ENCODE measurements at places on chromosomes 2 and 18.

- peak; percentile 47 for DNase-seq
Observed at GRCh38 chr2:230226051-230226551, 565 bp downstream of the SP140 start.

- DNase-seq: no peak
Observed at GRCh38 chr2:75098856-75099255, 100.5 kb downstream of the TACR1 start.

DNA sequence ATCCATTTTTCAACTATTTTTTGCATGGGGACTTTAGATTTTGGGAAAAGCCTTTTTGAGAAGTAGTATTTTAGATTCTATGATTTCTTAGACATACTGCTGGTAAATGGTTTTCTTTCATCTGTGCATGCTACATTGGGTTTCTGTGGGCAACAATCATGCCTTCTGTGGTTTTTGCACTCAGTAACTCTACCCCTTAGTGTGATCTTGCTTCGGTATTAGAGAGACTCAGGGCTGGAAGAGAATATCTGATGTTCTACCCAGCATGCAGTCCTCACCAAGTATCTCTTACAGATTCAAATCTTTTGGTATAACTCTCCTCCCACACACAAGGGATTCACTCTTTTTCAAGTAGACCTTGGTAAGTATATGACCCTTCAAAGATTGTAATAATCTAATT, 183.0 kb downstream of the PMAIP1 start:
- DNase-seq: no peak

DNA sequence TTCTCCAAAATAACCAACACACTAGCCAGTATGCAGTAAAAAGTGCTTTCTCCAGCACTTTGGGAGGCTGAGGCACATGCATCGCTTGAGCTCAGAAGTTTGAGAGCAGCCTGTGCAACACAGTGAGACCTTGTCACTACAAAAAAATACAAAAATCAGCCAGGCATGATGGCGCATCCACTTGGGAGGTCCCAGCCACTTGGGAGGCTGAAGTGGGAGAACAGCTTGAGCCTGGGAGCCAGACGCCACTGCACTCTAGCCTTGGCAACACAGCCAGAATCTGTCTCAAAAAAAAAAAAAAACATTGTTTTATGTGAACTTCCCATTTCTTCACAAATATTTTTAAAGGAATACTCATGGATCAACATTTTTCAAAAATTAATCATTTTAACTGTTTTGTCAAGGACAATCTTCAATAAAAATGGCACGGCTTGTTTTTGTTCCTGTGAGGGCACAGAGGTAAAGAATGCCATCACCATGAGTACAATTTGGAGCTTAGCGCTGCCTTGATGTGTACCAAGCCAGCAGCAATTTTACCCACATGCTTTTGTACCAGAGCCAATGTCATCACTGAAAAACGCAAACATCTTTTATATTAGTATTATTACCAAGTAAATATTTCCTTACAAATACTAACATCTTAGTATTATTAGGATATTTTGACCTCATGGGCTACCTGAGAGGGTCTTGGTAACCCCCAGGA, 26.7 kb downstream of the RAB1A start:
- DNase-seq: no peak

DNA sequence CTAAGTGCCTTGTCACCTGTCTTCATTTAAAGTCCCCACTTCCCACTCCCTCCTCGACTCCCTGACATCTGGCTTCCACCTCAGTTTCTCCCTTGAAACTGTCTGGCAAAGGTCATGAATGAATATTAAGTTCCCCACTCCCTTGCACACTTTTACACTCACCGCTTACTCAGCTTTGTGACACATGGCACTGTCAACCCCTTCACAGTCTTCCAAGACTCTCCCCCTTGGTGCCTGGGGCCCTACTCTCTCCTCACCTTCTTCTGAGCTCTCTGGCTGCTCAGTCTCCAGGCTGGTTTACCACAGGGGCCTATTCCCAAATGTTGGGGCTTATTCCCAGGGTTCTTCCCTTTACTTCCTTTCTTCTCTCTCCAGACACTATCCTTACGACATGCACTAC, 17.9 kb upstream of the PTPN4 start:
- no peak for DNase-seq

GRCh38 chr18:11676867-11677266, 12.2 kb upstream of the GNAL start:
- no peak for DNase-seq

GRCh38 chr2:109213646-109214433, 84.8 kb downstream of the SH3RF3 start:
- peak; percentile 79 for DNase-seq

GRCh38 chr18:36650906-36651305, 177.9 kb downstream of the TPGS2 start:
- no peak for DNase-seq

DNA sequence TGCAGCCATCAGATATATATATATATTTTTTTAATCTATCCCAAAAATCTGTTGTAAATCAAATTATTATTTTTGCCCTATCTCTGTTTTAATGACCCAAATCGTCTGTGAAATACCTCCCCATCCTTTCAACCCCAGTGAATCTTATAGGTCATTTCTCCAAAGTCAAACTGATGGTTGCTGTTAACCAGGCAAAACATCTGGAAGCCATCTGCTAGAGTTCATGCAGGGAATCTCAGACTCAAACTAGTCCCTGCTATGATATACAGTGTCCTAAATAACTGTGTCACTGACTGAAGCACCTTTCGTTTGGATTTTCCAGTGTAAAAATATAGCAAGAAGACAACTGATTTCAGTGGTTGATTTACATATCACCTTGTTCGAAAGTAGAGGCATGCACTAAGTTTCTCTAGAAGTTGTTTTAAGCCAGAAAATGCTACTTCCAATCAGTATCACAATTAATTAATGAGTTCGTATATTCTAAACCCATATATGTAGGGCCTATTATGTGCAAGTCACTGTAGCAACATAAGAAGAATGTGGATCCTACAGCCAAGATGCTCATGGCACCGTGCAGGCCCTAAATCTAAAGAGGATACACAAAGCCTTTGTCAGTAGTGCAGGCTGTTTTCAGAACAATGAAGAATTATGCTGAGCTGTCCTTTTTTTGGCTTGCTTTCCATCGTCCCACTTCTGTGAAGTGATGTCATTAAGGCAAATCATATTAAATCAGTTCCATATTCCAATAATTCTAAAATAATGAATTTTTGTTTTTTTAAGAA, 566.0 kb downstream of the STK39 start:
- no peak for DNase-seq

DNA sequence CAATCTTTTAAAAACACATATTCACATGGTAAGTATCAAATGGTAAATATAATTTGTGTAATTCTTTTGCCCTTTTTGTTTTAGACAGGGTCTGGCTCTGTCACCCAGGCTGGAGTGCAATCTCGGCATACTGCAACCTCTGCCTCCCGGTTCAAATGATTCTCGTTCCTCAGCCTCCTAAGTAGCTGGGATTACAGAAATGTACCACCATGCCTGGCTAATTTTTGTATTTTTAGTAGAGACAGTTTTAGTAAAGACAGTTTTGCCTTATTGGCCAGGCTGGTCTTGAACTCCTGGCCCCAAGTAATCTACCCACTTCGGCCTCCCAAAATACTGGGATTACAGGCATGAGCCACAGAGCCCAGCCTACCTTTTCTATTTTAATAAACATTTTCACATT, 182.2 kb downstream of the MYCN start:
- no peak for DNase-seq

- DNase-seq: no peak
Observed at GRCh38 chr18:78492064-78492812, 487.4 kb upstream of the SALL3 start.

GRCh38 chr2:46520130-46520711, 40.9 kb downstream of the TMEM247 start:
- DNase-seq: no peak

GRCh38 chr18:62054929-62055498, 131.8 kb downstream of the PIGN start:
- DNase-seq: no peak

DNA sequence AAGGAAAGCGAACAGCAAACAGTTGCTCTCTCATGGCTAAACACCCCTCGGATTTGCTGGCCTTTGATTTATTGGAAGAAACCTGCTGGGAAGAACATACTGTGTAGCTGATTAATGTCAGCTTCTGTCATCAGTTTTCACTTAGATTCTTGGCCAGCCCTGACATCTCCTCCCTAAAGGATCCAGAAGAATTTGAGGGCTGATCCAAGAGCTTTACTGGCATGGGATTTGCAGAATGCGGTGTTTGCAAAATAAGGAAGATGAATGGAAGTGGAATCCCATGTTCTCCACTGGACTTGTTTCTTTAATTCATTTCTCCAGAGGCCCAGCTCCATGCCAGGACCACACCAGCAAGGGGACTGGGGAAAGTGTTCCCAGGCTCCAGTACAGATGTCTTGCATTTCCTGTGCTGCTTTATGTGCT, 80.5 kb downstream of the RDH14 start:
- DNase-seq: no peak

- no peak for DNase-seq
Observed at GRCh38 chr2:13021470-13021957, 304.8 kb downstream of the TRIB2 start.

GRCh38 chr2:118779362-118779761, 68.1 kb downstream of the EN1 start:
- no peak for DNase-seq

DNA sequence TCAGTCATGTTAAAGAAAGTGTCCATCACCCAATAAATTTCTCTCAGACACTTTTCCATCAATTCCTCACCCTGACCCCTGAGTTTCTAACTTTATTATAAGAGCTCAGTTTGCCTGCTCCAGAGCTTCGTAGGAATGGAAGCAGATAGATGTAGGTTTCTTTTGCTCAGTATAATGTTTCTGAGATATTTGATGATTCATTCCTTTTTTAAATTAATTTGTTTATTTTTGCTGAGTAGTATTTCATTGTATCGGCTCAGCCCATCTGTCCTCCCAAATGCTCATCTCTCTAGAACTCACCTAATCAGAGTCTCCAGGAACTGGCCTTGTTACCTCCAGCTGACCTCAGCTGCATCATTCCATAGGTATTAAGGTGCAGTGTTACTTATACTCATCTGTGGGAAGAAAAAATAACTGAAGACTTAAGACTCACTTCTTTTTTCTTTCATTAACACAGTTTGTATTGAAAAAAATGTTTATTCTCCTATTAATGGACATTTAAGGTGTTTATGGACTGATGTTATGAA, 11.9 kb upstream of the BCL2L11 start:
- DNase-seq: no peak
